ENCODE measurements at places on chromosomes 1 and 21.

GRCh38 chr1:24640288-24640687 is 2.8 kb upstream of the SRRM1 start:
- DNase-seq: no peak

GRCh38 chr1:108592030-108592759 is 32.3 kb downstream of the EEIG2 start:
- DNase-seq: peak; percentile 57

DNA sequence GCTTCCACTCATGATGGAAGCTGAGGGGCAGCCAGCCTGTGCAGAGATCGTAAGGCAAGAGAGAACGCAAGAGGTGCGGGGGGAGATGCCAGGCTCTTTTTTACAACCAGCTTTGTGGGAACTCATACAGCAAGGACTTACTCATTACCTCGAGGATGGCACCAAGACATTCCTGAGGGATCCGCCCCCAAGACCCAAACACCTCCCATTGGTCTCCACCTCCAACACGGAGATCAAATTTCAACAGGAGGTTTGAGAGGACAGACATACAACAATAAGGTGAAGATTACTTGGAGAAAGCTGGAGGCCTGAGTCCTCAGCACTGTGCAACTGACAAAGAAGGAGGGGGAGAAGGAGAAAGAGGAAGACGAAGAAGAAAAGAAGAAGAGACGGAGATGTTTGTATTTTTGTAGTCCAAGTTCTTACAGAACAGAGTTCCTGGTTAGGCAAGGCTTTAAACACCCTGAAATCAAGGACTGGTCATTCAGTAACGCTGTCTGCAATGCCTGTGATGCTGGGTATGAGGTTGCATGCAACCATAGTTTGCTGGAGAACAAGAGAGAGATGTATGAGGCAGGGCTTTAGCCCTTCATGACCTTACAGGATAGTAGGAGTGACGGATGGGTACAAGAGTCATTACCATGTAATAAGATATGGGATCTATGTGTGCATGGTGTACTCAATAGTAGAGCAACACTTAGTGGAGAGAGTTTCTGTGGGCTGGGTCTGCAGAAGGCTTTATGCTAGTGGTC is 19.7 kb upstream of the GALNT2 start:
- no peak for DNase-seq

DNA sequence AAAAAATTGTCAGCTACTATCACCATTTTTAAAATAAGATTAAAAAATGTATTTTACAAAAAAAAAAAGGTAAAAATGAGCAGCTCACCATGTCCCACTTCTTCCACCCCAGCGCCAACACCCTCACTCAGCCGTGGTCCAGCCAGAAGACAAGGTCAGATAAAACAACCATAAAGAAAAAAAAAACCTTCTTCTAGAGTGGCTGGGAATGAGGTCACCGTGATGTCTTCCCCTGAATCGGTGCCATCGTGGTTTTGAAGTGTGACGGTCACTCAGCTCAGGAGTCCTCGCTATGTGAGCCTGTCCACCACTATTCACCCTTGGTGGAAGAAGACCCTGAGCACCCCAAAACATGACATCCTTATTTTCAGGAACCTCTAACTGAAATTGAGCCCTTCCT is 38.1 kb downstream of the B3GALT5 start:
- no peak for DNase-seq

GRCh38 chr1:199129247-199129646 is 490.4 kb downstream of the PTPRC start:
- DNase-seq: peak; percentile 14

- no peak for DNase-seq
Measured at GRCh38 chr1:145982010-145982723, 14.2 kb downstream of the TXNIP start.

GRCh38 chr1:164440232-164440631 is 118.8 kb upstream of the PBX1 start:
- peak; percentile 28 for DNase-seq

- DNase-seq: no peak
Measured at GRCh38 chr1:1943834-1944570, 24.9 kb upstream of the TMEM52 start.

DNA sequence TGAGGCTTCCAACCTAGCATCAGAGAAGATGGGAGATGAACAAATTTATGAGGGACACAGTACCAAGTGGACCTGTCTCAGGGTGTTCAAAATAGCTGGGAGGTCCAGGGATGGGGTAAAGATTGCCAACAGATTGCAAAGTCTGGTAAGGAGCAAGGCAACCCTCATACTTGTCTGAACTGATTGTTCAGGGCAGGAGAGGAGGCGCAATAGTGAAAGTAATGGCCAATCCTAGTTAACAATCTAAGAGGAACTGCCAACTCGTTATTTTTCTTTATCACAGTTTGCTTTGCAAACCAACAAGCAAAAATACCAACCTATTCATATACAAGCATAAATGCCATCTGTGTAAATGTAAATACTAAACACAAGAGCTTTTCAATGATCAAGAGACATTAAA is 78.4 kb upstream of the S1PR1 start:
- DNase-seq: no peak

GRCh38 chr1:173295391-173295790 is 88.3 kb upstream of the TNFSF4 start:
- peak; percentile 10 for DNase-seq

GRCh38 chr1:183837062-183837461 is 32.1 kb downstream of the RGL1 start:
- no peak for DNase-seq

DNA sequence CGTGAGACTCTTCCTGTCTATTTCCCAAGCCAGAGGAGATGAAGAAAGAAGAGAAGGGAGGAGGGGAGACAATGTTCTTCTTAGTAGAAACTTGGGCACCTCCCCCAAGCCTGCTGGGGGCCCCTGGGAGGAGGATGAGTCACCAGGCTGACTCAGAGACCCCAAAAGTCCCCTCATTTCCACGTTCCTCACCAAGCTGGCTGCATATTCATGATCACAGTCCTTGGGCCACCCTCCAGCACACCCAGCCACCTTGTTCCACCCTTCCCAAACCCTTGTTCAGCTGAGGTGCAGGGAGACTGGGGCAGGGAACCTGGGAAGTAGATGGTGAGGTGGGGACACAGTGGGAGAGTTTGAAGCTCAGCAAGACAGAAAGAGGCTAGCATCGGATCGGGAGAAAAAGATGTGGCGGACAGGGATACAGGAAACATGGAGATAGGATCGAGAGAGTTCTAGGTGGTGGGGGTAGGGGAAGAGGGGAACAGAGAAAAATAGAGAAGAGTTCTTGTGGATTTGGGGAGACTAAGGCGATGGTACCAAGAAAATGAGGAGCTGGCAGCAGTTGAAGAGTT is 712 bp downstream of the RAB13 start:
- peak; percentile 74 for DNase-seq

- no peak for DNase-seq
Measured at GRCh38 chr1:30403061-30403645, 320.2 kb downstream of the MATN1 start.

DNA sequence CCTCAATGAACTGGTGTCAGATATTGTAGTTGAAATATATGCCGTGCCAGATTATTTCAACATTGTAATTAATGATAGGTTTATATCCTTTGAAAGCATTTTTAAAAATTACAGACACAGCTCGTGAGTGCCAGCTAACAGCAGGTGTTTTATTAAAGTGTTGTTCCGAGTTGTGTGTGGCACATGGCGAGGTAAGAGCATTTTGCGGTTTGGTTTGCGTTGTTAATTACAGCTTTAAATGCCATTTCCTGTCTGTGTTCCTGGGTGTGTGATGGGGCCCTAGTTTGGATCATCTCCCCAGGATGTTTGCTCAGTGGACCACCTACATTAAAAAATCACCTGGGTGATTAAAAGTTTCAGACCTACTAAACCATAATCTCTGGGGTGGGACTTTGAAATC is 97.4 kb downstream of the PRDM2 start:
- DNase-seq: no peak

GRCh38 chr1:172930142-172930541 is 120.6 kb downstream of the TNFSF18 start:
- no peak for DNase-seq

DNA sequence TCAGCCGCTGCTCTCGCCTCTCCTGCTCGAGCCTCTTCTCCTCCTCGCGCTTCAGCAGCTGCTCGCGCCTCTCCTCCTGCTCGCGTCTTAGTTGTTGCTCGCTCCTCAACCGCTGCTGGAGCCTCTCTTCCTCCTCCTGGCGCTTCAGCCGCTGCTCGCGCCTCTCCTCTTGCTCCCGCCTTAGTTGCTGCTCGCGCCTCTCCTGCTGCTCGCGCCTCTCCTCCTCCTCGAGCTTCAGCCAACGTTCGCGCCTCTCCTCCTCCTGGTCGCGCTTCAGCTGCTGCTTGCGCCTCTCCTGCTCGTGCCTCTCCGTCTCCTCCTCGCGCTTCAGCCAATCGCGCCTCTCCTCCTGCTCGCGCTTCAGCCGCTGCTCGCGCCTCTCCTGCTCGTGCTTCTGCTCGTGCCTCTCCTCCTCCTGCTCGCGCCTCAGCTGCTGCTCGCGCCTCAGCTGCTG is 3.7 kb downstream of the TCHH start:
- no peak for DNase-seq

DNA sequence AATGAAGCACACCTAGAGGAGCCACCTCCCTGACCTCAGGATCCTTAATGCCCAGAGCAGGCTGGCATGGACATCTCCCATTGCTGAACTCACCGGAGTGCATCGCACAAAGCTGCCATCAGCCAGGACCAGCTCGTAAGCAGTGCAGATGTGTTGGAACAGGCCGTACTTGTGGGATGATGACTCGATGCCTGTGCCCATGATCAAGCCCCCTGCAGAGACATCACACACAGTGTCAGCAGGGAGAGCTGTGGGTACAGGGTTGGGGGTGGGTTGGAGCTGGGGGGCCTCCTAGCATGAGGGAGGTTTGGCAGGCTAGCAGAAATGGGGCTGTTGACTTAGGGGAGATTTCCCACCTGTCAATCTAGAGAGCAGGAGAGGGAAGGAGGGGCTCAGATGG is 12.0 kb downstream of the DHCR24 start:
- DNase-seq: no peak

GRCh38 chr21:32929633-32930038 is 96.1 kb upstream of the OLIG2 start:
- no peak for DNase-seq

- DNase-seq: no peak
Measured at GRCh38 chr1:12745126-12745991, 641 bp upstream of the CFAP107 start.

GRCh38 chr1:200337410-200337809 is 72.4 kb downstream of the ZNF281 start:
- DNase-seq: no peak

- DNase-seq: no peak
Measured at GRCh38 chr1:221625026-221625425, 116.9 kb downstream of the DUSP10 start.

- DNase-seq: no peak
Measured at GRCh38 chr21:38148046-38148445, 108.7 kb upstream of the KCNJ15 start.

GRCh38 chr1:55382806-55383305 is 167.7 kb upstream of the USP24 start:
- DNase-seq: no peak

DNA sequence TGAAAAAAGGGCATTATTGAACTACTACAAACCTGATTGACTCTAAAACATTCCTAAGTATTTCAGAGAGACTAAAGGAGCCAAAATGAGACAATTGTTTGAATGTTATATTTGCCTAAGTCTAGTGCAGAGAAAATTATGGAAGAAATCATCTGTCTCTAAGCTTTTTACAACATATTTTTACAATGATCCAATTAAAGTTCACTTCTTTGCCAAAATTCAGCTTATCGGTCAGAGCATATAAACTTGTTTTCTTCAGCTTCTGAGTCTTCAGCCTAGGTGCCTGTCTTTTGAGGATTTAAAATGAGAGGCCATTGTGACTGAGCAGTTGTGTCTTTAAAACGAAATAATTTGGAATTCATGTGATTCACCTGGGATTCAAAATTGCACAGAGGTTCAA is 181.2 kb upstream of the SGIP1 start:
- no peak for DNase-seq

DNA sequence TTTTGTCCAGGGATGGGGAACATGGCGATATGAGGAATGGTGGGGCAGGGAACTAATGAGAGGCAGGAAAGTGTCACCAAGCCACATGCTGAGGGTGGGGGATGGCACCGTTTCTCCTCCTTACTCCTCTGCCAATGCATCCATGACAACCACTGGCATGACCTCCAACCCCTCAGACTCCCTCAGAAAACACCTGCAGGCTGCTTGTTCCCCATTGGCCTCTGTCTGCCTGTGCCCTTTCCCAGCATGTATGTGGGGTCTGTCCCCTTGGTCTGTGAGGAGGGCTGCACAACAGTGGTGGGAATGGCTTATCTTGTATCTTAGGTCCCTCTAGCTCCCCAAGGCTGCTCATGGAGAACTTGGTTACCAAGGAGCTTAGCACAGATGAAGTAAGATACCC is 137.2 kb upstream of the NGF start:
- no peak for DNase-seq

DNA sequence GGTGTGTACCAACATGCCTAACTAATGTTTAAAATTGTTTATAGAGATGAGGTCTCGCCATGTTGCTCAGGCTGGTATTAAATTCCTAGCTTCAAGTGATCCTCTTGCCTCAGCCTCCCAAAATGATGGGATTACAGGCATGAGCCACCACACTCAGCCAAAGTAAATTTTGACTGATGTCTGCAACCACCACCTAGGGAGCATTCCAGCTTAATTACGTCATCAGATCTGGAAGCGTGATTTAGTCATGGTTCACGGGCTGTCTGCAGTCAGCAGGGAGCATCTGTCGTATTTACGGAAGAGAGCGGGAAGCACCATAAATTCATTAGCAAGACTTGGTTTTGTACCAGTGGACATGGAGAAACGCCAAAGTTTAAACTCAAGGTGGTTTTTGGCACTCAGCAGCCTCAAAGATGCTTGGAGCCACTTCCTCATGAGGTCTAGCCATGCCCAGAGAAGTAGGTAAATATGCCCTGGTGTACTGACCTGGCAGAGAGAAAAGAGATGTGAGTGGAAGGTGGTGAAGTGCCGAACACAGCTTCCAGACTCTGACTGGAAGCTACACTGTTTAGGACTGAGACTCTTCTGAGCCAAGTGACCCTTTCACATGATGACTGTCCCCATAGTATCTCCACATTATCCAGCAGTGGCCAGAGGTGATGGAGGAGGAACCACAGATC is 60.8 kb upstream of the SLC35F3 start:
- DNase-seq: no peak

DNA sequence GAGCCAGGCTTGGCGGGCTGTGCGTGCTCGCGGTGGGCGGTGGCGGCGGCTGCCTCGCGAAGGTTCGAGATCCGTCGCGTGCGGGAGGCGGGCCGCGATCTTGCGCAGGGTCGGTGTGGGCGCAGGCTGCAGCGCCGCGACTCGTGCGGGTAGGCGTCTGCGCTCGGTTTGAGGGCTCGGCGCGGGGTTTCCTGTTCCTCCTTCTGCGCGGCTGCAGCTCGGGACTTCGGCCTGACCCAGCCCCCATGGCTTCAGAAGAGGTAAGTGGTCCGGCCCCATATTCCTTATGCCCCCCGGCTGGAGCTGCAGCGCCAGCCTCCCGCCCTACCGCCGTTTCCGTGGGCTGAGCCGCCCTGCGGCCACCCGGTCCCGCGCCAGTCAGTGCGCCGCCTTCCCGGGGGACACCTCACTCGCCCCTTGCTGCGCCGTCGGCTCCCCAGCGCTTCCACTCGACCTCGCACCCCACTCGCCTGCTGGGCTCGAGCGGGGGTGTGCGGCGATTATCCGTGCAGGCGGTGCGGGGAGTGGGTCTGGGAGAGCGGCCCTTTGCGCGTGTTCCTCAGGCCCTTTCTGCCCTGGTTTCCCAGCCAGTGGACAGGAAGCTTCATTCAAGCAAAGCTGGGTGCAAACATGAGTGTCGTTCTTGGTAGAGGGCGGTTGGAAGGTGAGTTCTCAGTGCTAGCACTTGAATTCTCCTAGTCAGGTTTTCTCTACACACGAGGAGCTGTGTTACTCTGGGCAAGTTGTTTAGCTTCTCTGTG is at the start of gene CACYBP:
TSS of gene CACYBP (plus strand) at position 12 of the 761 bp plus-strand sequence. CDS start at position 246, 234 bp downstream.
- peak; percentile 17 for DNase-seq

All from HCEC 1CT (cell line).